Stimulated activated CD8-positive, alpha-beta memory T cell treated with anti-CD3 and anti-CD28 coated beads, Interleukin-7, amount 100 ng/mL, for 4 hours (primary cell): ENCODE measurements at places on chromosomes 6 and 20.
A peak's percentile ranks its signal among the peaks of the same experiment; 100 is the strongest.

- no peak for DNase-seq
These were observed 21.0 kb upstream of the IYD start for GRCh38 chr6:150347845-150348244.

GRCh38 chr6:25022140-25022553 lies 86.4 kb upstream of the RIPOR2 start:
- no peak for DNase-seq

DNA sequence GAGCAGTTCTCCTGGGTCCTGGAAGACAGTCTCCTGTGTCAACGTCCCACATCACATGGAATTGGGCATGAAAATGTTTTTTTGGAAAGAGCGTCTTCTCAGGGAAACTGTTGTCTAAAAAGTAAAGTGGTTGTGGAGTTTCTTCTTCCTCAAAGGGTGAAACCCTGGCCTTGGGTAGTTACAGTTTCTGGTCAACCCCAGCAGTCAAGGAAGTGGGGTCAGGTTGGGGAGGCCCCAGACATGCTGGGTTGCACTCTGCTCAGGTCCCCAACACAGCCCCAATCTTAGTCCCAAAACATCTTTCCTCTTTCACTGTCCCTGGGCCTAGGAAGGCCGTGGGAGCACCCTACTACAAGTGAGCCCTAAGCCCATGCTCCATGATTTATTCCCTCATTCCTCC lies 996 bp upstream of the NFKBIE start:
- DNase-seq: no peak

GRCh38 chr6:37517411-37517812 lies 17.7 kb upstream of the CCDC167 start:
- peak; percentile 65 for DNase-seq

- DNase-seq: no peak
These were observed 327.9 kb upstream of the MARCKS start for GRCh38 chr6:113529196-113529595.

- DNase-seq: peak; percentile 80
These were observed at the start of gene PHF1 for GRCh38 chr6:33410711-33411631. PHF1 (plus strand) TSS chr6:33411014; CDS start chr6:33412264, 1,250 bp downstream.

- DNase-seq: no peak
These were observed 25.4 kb upstream of the TCP11 start for GRCh38 chr6:35166520-35166919.

DNA sequence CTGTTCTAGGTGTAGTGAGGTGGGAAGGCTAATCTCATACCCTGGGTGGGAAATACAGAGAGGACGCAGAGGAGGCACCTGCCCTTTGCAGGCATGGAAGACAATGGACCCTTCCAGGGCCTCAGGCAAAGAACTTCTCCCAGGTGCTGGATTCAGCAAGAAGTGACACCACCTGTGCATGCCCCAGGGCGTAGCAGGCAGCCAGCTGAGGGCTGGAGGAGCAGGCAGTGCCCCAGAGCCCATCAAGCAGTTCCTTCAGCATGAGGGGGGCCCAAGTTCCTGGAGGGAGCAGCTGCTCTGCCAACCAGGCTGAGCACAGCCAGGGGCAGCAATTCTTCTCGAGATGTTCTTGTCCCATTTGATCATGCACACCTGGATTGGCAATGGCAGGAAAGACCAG lies 170.3 kb upstream of the PDE10A start:
- DNase-seq: no peak

DNA sequence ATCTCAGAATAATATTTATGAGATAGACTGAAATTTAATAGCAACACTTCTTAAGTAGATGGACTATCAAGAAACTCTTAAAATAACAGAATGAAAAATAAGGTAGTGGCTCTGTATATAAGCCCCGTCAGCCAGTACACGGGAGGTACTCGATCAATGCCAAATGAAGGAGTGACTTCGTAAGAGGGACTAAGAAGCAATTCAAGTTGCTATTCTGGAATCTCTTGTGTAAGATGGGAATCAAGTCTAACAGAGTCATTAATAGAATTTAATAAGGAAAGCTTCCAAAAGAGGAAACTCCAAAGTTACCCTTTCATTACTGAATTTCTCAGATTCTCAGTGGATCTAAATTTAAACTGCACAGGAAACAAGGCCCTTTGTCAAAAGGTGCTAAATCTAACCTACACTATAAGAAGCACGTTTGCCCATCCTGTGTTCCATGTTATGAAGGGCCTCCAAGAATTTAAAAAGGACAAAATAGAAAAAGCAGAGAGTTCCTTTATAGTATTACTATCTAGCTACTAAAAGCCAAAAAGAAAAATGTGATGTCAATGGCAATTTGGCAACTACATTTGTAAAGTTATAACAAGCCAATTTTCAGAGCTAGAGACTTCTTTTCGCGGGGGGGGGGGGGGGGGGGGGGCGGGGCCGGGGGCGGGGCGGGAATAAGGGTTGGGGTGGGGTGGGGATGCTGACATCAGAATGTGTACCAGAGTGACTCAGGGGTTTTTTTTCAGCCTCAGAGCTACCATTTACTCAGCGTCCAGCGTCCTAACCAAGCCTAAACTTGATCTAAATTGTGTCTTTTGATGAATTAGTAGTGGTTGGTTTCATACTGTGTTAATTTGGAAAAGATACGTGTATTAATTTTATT lies 200.6 kb downstream of the GMPR start:
- peak; percentile 14 for DNase-seq

DNA sequence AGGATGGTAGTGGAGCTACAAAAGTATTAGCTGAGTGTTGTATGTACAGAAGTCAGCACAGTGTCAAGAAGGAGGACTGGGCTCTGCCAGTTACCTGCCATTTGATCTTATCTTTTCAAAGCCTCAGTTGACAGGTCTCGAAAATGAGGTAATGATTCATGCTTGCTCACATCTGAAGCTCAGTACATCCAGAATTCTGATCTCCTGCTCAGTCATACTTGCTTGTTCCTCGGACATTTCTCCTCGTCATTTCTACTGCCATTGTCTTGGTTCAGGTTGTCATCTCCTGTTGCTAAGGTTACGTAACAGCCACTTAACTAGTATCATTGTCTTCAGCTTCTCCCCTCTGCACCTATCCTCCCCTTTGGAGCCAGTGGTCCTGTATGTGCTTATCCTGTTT lies 89.5 kb downstream of the SLX4IP start:
- no peak for DNase-seq

- no peak for DNase-seq
These were observed 172.7 kb upstream of the TENT5A start for GRCh38 chr6:81925201-81925600.

DNA sequence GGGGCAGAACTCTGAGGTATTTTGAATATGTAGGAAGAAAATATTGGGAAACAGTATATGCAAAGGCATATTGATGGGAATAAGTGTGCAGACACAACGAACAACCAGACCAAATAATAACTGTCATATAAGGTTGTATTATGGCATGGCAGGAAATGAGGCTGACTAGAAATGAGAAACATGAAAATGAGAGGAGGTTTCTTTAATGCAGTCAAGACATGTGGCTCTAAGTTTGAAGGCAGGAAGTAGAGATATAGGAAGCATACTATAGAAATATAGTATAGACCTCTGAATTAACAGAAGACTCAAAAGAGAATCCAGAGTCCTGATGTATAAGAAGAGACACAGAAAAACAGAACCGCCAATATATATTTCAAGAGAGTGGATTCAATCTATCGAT lies 459.7 kb upstream of the PTCHD4 start:
- no peak for DNase-seq

DNA sequence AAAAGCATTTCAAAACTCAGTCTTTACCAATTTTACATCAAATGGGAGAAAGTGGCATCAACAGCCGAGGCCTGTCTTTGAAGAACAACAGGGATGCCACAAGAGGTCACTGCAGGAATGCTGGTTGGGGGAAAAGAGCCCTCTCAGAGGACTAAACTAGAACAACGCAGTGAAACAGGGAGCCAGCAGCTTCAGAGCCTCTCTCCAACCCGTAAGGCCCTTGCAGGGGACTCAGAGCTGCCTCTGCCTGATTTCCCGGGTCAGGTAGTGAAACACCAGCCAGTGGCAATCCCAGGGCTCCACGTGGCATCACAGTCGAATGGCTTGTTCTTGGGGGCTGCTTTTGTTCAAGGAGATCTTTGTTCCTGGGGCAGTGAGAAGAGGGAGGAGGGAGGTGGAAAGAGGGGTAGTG lies 55.0 kb upstream of the KCNK16 start:
- DNase-seq: no peak

DNA sequence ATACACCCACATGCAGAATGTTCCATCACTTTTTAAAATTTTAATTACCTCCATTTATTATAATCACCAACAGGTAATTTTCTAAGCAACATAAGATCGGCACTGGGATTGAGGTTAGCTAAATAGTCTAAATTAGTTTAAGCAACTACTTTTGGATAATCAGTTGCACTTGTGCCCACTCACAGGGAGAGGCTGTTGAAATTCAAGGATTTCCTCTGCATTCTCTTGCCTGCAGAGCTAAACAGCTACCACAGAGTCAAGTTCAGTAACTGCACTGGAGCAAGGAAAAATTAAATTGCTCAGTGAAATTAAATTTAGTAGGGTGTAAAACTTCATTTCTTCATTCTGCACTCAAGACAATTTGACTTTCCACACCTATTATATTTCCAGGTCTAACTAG lies 120.7 kb upstream of the CCDC28A start:
- no peak for DNase-seq

DNA sequence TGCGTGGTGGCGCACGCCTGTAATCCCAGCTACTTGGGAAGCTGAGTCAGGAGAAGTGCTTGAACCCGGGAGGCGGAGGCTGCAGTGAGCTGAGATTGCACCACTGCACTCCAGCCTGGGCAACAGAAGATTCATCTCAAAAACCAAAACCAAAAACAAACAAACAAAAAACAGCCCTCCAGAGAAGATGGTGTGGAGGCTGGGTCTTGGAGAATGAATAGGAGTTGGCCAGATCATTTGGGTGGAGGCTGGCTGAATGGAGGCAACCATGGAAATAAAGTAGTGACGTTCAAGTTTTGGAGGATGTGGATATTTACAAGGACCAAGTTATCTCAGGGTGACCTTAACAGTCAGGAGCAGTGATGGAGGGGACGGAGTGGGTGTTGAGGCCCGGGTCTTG lies 24.7 kb downstream of the HIVEP1 start:
- DNase-seq: no peak

GRCh38 chr20:39624316-39624715 lies 662.2 kb downstream of the DHX35 start:
- no peak for DNase-seq

DNA sequence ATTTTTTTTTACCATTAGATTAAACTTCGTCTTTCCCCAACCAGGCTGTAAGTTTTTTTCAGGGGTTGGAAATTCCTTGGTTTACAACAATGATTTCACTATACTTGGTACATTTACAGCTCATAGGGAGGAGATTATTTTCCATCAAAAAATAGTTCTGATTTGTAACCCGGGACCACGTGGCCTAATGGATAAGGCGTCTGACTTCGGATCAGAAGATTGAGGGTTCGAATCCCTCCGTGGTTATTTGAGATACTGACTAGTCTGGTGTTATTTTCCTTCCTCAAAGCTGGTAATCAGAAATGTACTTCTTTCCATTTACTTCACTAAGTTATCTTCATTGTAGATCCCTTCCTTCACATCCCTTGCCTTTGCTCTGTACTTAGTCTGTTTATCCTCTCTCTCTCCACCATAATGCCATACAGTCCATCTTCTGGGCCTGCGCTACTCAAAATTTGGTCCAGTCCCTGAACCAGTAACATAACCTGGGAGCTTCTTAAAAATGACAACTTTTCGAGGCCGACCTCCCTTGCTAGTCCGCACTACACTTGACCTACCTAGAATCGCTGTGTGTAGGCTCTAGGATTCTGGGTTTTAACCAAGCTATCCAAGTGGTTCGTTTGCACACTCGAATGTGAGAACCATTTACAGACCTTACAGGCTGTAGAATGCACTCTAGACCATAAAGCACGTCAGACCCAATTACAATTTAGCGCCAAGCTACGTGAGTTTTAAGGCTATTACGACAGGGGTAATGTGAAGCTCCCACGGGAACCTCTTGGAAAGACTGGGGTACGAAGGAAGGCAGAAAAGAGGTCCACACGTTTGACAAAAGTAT lies 42.1 kb upstream of the BTN3A2 start:
- DNase-seq: no peak

GRCh38 chr6:90456001-90456400 lies 130.9 kb downstream of the MAP3K7 start:
- DNase-seq: no peak

DNA sequence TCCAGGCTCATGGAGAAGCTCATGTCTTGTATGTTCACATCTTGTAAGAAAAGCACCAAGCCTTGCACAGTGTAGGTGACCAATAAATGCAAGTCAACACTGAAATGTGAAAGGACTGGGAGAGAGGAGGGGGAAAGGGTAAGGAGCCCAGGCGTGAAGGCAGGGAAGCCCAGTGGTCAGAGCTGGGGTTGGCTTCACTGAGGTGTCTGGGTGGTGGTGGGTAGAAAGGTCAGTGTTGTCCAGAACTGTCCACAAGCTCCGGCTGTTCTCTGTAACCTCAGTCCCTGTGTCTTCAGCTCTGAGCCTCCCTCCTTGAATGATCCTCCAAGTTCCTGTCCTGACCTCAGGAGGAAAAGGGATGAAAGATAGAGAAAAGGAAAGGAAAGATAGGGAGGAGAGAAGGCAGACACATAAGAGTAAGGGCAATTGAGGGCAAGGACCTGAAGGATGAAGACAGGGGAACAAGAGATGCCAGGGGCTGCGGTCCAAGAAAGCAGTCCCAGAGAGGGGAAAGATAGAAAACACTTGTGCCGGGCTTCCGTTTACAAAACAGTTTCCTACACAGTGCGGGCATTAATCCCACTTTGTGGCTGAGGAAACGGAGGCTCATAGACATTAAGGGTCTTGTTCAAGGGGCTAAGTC lies 2.4 kb upstream of the TNXB start:
- DNase-seq: no peak

DNA sequence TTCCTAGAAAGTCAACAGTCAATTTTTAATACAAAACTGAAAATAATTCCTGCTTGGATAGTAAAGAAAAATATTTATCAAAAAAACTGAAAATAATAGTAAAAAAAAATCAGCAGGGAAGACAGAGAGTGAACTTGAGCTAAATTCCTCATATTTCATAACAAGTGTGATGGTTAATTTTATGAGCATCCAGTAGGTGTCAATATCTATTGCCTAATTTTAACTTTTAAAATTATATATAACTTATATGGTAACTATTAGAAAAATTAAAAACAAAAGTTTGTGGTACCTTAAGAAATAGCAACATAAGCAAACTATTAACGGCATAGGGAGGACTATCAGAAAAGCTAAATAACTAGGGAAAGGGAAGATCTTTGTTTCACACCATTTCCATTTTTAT lies 2.1 kb downstream of the EPM2A start:
- DNase-seq: no peak

GRCh38 chr20:53077373-53078205 lies 105.4 kb downstream of the TSHZ2 start:
- no peak for DNase-seq

GRCh38 chr6:104118274-104118673 lies 741.4 kb downstream of the HACE1 start:
- DNase-seq: no peak

DNA sequence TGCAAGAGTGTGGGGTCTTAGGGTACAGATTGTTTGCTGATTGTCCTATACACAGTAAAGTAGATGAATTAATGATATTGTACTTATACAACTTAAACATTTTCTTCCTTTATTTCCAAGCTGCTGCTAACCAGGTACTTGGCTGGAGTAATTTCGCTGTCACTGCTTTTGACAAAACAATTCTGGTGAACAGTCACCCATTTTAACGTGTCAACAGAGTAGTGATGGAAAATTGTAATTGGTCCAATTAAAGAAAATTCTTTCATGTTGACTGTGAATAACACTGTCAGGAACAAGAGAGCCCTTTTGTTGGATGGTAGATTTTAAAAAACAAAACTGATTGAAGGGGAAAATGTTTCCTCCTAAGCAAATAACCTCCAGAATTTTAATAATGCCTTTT lies 26.4 kb upstream of the MROH8 start:
- no peak for DNase-seq

- no peak for DNase-seq
These were observed 106.0 kb downstream of the MYO6 start for GRCh38 chr6:75855052-75855451.
